MM.1S (cell line): ENCODE measurements at places on chromosomes 1 and 21.

DNA sequence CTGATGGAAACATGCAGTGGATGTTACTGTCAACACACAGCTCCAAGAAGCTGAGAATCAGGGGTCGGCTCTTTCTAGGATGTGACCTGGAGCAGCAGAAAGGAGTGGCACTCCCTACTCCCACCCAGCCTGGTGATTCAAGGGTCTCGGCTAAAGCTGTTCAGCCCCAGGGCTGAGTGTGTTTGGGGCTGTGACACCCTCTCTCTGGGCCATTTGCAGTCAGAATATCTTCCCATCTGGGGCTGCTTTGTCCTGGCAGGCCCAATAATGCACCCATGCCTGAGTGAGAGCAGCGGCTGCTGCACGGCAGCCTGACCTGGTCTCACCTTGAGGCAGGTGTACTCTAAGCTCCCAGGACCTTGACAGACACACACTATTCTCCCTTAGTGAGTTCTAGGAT lies 52.5 kb upstream of the AJAP1 start:
- H3K27ac ChIP-seq, result no peak overlapping the region
- no peaks in the 10 kb centered on the region for H3K36me3 ChIP-seq
- H3K4me1 ChIP-seq, result no peaks in the 10 kb centered on the region
- no peak overlapping the region for H3K4me3 ChIP-seq
- peaks cover 85% of the 10 kb centered on the region for H3K27me3 ChIP-seq

DNA sequence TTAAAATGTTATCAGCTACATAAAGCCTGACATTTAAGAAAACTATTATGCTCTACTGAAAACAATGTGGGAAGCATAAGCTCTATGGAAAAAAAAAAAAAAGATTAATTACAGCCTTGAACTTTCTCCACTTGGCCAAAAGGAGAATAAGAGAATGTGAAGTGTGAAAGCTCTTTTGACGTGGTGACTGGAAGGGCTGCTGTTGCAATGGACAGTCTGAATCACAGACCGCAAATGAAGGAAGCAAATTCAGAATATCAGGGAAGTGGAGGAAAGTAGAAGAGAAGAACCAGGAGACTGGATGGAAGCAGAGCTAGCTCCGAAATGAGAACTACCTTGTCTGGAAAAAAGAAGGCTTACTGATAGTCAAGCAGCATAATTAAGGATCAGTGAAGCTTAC lies 106.8 kb downstream of the AK5 start:
- H3K36me3 ChIP-seq, result no peaks in the 10 kb centered on the region
- H3K27me3 ChIP-seq, result no peaks in the 10 kb centered on the region
- H3K4me1 ChIP-seq, result peaks cover 7% of the 10 kb centered on the region; the same call in 1 of the 2 replicates
- no peak overlapping the region for H3K4me3 ChIP-seq
- H3K27ac ChIP-seq, result no peak overlapping the region

- H3K27me3 ChIP-seq, result no peaks in the 10 kb centered on the region
- H3K27ac ChIP-seq, result no peak overlapping the region
- no peak for DNase-seq
- no peaks in the 10 kb centered on the region for H3K36me3 ChIP-seq
- no peak overlapping the region for H3K4me3 ChIP-seq
Measured at GRCh38 chr1:39926820-39927219, 25.1 kb upstream of the MYCL start.

DNA sequence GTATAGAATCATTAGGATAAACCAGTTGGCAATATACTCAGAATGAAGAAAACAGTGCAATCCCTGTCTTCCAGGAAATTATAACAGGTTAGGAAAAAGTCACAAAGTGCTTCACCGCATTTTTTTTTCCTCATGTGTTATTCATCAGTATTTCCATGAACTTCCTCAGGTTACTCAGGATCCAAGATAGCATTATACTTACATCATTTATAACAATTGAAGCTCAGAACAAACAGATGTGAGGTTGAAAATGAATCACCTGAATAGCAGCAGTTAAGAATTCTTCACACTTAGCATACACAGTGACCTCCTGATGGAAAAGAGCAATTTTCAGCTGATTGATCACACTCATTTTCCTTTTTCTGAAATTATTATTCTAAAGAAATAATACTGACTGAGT lies 1040.7 kb upstream of the B3GALT2 start:
- no peaks in the 10 kb centered on the region for H3K27me3 ChIP-seq
- DNase-seq, result no peak
- no peaks in the 10 kb centered on the region for H3K36me3 ChIP-seq

DNA sequence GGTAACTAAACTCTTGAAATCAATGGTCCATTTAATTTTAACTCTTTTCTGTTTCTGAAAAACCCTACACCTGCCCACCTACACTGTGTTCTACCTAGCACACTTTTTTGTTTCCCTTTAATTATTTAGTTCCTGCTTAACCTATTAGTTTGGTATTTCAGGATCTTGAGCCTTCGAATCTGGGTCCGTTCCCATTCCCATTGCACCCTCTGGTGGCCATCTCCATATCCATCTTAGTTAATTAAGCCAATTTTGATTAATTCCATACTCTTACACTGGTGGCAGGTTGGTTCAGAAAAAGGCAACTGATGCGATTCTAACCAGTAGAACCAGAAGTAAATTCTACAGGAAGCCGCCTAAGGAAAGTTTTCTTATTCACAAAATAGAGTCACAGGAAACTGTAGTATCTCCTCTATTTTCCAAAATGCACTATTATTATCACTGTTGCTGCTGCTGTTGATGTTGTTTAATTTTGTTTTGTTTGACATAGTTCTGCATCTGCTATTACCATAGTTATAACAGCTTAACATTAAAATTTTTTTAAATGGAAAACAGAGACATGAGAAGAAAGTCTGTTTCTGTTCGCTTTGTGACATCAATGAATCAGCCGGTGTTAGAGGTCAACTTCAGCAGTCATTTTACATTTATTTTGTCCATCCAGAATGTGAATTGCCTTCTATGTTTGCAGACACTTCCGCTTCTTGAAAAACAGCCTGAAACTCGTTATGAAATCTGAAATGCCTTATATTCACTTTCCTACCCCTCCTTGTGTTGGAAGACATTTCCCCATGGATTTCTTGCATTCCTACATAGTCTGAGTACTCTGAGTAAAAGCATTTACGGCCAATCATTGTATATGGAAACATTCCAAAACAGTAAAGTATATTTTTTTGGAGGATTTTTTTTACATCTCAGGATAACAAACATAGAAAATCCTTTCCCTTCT lies 115.5 kb upstream of the NCAM2 start:
- no peaks in the 10 kb centered on the region for H3K36me3 ChIP-seq
- no peak overlapping the region for H3K4me3 ChIP-seq
- H3K4me1 ChIP-seq, result no peaks in the 10 kb centered on the region
- DNase-seq, result peak; percentile 44
- H3K27me3 ChIP-seq, result no peaks in the 10 kb centered on the region

DNA sequence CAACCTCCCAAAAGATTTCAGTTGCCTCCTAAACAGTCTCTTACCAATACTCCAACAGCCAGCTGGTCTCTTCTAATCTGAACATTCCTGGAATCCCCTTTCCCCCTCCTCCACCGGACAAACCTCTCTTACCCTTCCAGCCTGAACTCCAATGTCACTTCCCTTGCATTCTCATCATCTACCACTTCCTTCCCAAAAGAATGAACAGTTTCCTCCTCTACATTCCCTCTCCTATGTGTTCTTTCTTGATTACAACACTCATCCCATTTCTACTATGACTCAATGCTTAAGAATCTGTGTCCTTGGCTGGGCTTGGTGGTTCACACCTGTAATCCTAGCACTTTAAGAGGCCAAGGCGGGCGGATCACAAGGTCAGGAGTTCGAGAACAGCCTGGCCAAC lies 417.1 kb downstream of the SETD4 start:
- H3K27me3 ChIP-seq, result no peaks in the 10 kb centered on the region
- no peak overlapping the region for H3K27ac ChIP-seq
- H3K4me3 ChIP-seq, result no peak overlapping the region
- no peak for DNase-seq
- no peaks in the 10 kb centered on the region for H3K36me3 ChIP-seq

DNA sequence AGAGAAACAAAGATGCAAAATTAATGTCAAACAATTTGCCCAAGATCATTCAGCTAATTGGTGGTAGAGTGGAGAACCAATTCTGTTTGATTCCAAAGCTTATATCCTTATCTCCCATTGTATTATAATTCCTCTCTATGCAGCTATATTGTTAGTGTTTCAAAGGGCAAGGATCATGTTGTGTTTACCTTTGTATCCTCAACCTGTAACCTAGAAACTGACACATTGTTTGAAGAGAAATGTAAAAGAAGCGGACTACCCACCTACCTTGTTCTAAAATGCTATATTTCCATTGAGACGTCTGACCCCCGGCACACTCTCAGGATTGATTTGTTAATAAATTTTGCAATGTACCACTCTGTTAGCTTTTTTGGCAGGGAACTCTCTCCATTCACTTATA lies 9.3 kb downstream of the RAVER2 start:
- H3K4me1 ChIP-seq, result no peaks in the 10 kb centered on the region
- no peaks in the 10 kb centered on the region for H3K27me3 ChIP-seq
